Inflammatory macrophage (primary cell): ENCODE measurements at places on chromosomes 2 and 18.

- no peak for DNase-seq
Measured at GRCh38 chr2:96486696-96487095, 18.5 kb downstream of the NEURL3 start.

- no peak for DNase-seq
Measured at GRCh38 chr2:130836501-130837174, at the start of gene ARHGEF4. Gene ARHGEF4 (plus strand): TSS chr2:130836914. CDS start chr2:130836954, 40 bp downstream.

- DNase-seq = no peak
Measured at GRCh38 chr2:146385031-146385430, 1459.8 kb upstream of the ACVR2A start.

- DNase-seq = no peak
Measured at GRCh38 chr2:209577376-209578357, 153.8 kb downstream of the MAP2 start.

DNA sequence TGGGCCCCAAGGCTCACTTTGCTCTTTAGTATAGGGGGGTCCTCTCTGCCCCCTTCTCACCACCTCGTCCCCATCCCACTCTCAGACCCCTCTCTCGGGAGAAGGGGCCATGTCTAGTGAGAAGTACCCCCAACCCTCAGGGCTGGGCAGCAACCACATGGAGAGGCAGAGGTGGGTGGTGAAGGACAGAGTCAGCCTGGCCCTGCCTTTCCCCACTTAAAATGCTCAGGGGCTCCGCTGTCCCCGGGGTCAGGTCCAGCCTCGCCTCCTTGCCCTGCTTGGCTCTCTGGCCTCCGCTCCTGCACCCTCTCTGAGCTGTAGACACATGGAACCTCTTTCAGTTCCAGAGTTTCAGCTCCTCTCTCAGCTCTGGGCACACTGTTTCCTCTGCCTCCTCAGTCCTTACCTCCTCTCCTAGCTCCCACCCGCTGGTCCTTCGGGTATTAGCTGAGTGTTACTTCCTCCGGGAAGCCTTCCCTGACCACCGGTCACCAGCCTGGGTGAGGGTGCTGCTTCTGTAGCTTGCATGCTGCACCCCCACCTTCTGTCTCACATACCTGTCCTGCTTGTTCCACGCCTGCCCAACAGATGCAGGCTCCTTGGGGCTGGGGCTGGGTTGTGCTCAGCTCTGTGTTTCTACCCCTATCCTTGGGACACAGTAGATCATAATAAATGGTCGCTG lies 79.5 kb upstream of the OTOF start:
- no peak for DNase-seq

DNA sequence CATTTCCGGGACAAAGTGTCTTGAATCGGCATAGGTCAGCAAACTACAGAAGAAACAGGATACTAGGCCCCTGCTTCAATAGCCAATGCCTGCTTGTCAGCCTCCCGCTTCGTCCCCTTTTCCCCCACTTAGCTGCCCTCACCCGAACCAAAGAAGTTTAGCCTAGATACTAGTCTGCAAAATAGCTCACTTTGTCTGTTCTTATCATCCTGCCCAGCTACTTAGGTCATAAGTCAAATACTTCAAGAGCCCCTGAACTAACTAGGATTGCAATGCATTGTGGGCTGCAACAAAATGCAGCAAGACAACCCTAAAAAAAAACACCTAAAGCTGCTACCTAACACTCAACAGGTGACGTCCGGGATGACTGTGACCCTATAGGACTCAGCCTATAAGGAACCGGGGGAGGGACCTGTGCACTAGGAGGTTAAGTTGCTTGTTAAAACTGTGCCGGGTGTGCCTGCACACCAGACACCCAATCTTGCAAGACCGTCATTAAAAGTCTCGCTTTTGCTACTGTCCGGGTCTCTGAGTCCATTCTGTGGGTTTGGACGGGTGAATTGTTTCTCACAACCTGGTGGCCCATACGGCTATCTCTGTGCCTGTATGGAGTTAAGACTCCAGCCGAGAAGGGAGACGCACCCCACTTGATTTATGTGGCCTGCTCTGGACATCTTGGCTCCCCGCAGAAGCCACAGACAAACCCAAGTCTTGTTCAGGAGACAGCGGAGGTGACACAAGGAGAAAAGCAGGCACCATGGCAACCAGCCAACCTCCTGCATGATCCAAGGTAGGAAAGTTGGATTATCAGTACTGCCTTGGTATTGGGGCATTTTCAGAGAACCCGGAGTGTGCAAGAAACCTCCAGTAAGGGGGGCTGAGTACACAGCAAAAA lies 105.9 kb downstream of the HIBCH start:
- no peak for DNase-seq

DNA sequence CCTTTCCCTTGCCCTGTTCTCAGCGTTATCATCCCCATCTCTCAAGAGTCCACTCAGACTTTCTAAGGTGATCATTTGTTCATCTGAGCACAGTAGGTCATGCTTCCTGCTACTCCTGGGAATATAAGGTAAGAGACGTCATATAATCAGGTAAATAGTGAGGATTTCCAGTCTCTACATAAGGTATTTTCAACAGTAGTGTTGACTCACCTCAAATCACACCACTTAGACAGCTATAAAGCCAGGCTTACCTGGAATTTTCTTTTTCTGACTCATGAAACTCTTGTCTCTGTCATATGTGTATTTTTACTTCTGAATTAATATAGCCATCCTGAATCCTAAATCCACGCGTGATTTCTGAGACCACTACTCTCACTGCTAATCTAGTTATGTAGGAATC lies 443.2 kb downstream of the ARHGAP15 start:
- DNase-seq = no peak

- DNase-seq = no peak
Measured at GRCh38 chr18:64936671-64937070, 787.8 kb upstream of the LINC00305 start.

- DNase-seq = no peak
Measured at GRCh38 chr2:121469356-121469755, 61.3 kb upstream of the RNU4ATAC start.

GRCh38 chr2:142605421-142605820 lies 272.0 kb upstream of the KYNU start:
- no peak for DNase-seq

DNA sequence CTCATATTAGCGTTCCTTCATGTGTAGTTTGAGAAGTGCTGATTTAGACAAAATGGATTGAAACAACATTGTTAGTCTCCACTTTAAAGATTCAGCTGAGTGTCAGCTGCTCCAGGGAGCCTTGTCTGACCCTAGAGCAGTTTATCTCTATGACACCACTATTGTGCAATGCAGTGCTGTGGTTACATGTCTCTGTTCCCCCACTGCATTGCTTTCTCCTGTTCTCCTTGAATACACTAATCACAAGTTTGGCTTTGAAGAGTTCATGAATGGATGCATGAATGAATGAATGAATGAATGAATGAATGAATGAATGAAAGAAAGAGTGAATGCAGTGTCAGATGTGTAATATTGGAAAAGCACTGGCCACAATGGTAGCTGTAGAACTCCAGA lies 38.3 kb downstream of the GCG start:
- peak; percentile 82 for DNase-seq

DNA sequence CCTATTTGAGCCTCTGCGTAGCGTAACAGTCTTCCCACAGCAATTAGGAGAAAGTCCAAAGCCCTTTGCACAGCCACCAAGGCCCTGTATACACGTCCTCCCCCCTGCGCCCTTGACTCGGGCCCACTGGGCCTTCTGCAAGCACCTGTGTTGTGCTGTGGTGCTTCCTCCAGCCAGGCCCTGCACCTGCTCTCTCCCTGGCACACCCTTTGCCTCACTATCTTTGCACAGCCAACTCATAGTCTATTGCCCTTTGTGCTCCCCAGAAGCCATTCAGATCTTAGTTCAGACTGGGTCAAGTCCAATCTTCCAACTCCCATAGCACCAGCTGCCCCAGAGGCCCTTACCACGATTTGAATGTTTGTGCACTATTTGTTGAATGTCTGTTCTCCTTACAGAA lies 271.6 kb upstream of the MGAT5 start:
- no peak for DNase-seq

DNA sequence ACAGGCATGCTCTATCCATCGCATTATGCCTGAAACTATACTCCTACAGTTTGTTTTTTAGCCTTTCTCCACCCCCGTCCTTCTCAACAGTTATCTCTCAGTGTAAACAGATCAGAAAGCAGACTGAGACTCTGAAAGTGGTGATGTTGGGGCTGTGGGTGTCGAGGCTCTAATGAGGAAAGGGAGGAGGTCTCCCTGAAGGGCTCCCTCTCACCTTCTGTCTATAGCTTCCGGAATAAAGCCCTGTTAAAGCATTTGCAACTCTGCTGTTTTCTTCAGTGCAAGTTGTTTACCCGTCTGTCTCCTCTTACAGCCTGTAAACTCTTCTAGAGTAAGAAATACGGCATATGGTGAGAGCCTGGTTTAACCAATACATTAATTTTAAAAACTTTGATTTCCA lies 136.7 kb upstream of the SYT4 start:
- no peak for DNase-seq

- DNase-seq = no peak
Measured at GRCh38 chr2:109208951-109209335, 79.9 kb downstream of the SH3RF3 start.

DNA sequence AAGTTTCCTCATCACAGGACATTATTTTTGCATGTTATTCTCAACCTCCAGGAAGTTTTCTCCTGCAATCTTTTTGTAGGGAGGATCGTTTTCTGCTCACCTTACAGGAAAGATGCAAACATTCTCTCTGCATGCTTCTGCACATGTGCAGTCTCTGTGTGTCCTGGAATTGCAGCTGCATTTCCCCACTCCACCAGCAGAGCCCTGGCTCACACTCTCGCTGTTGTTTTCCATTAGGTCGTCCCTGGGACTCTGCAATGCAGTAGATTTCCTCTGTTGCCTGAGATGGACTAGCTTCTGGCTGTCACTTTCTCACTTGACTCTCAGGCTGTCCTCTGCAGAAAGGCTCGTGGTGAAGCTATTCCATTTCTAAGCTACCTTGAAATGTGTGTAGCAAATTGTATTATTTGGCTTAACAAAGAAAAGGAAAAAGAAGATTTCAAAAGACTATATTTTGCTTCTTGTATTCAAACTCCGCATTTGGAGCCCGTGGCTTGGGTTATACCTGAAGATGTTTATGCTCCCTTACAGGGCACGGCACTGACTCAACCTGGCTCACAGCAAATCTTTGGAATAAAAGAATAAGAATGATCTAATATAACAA lies 346.7 kb downstream of the RAD51AP2 start:
- peak; percentile 29 for DNase-seq

- no peak for DNase-seq
Measured at GRCh38 chr2:219453671-219454590, 19.3 kb downstream of the SPEG start.

GRCh38 chr2:65113816-65114215 lies 16.1 kb downstream of the RAB1A start:
- DNase-seq = no peak

DNA sequence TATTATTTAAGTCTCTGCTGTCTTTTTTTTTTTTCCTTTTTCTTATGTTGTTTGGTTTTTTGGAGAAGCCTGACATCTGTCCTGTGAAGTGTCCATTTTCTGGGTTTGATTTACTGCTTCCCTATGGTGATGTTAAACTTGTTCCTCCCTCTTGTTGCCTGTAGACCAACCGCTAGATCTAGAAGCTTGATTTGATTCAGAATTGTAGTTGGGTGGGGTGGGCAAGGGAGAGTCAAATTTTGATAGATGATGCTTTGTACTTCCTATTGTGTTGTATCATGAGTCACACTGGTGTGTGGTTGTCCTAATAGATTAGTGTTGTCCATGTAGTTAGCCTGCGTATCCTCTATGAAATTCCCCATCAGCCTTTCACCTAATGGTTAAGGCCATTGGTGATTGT lies 35.4 kb downstream of the CAB39 start:
- no peak for DNase-seq

DNA sequence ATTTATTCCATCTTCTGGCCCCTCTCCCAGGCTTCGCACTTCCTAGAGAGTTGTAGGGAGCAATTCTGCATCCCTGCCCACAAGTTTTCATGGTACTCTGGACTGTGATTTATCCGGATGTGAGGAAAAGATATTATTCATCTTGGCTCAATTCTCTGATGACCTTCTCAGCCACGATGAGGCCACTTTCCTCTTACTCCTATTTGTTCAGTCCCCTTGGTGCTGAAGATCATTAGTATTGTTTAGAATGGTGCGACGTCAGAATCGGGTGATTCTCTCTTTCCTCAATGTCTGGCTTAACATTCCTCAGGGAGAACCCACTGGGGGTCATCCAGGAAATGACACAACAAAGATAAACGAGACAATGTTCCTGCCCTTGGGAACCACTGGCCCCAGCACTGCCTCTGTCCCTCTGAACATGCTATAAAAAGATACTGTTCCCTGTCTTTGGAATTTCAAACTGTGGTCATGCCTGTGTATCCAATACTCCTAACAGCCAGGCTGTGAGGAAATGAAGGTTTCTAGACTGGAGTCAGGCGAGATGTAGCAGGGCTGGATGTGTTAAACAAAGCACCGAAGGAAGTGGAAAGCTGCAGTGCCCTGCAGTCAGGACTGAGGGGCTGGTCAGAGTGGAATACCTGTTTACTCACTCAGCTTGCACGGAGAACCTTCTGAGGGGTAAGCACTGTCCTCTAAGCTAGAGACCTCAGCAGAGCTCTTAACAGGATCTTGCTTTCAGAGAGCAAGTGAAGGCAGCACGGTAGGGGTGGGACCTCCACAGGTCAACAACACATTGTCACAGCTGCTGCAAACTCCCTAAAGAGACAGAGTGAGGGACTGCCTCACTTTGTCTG lies 12.9 kb upstream of the GLI2 start:
- no peak for DNase-seq

DNA sequence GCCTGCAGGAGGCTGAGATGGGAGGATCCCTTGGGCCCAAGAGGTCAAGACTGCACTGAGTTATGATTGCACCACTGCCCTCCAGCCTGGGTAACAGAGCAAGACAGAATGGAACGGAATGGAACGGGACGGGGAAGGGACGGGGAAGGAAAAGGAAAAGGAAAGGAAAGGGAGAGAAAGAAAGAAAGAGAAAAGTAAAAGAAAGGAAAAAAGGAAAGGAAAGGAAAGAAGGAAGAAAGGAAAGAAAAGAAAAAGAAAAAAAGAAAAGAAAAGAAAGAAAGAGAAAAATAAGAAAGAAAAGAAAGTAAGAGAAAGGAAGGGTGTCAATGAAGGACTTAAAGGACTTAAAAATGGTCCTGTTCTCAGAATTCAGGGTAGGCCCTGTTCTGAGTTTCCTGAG lies 4.3 kb upstream of the SPOPL start:
- no peak for DNase-seq

- no peak for DNase-seq
Measured at GRCh38 chr2:58856100-58856499, 615.0 kb upstream of the FANCL start.

- DNase-seq = peak; percentile 43
Measured at GRCh38 chr2:27322301-27322765, 564 bp downstream of the MPV17 start.

GRCh38 chr2:86703704-86704361 lies 16.3 kb upstream of the RMND5A start:
- no peak for DNase-seq

DNA sequence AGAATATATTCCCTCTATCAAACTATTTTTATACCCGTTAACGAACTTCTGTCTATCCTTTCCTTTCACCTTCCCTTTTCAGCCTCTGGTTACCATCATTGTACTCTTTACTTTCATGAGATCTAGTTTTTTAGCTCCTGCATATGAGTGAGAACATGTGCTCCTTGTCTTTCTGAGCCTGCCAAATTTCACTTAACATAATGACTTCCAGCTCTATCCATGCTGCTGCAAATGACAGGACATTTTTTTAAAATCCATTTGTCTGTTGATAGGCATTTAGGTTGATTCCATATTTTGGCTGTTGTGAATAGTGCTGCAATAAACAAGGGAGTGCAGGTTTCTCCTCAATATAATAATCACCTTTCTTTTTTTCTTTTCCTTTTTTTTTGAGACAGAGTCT lies 8.2 kb upstream of the CCDC195 start:
- no peak for DNase-seq

- peak; percentile 92 for DNase-seq
Measured at GRCh38 chr2:61065714-61066709, at the start of gene SANBR. Gene SANBR (plus strand): TSS chr2:61065871. CDS start chr2:61070351, 4,480 bp downstream.
